Osteocyte (in vitro differentiated cells): ENCODE measurements at places on chromosomes 7 and 10. TPM values are rescaled to one million over a fixed set of nuclear protein-coding genes. Genes with fewer than 3 reads are reported as not detected.

GRCh38 chr7:50092579-50093491 lies at the start of gene ZPBP:
ZPBP (minus strand) TSS chr7:50093246; CDS start chr7:50093194, 52 bp downstream.
- no peak for DNase-seq

- DNase-seq: no peak
Measured at GRCh38 chr10:11798845-11799735, 24.1 kb upstream of the PROSER2 start.

DNA sequence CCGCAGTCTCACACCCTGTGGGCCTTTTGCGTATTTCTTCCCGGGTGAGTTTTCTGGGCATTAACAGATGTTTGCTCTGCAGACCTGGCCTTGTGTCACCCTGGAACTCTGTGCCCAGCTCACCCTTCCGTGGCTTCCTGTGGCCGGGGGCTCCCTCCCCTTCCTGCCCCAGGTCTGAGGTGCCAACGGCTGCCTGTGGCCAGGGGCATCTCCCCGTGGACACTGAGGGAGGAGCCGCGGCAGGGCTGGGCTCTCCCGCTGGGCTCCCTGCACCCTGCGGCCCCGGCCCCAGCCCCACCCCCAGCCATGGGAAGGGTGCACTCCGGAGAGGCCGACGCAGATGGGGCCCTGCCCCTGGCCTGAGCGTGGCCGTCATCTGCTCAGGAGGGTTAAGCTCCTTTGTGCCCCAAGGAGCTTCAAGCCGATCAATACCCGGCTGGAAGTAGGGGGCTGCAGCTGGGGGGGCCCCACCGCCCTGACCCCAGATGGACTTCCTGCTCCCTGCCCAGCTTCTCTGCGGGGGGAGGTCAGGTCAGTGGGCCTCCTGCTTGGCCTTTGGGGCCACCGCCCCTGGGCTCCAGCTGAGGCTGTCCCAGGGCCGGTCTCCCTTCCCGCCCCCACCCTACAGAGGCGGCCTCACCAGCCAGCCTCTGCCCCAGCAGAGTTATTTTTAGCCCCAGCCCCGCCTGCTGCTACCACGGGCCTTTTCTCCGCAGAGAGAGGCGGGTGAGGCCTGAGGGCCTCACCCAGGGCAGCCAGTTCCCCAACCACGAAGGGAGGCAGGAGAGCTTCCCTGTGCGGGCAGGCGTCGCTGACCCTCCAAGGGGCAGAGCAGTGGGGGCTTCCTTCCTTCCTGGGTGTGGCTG lies 24.2 kb downstream of the PWWP2B start:
- no peak for DNase-seq

DNA sequence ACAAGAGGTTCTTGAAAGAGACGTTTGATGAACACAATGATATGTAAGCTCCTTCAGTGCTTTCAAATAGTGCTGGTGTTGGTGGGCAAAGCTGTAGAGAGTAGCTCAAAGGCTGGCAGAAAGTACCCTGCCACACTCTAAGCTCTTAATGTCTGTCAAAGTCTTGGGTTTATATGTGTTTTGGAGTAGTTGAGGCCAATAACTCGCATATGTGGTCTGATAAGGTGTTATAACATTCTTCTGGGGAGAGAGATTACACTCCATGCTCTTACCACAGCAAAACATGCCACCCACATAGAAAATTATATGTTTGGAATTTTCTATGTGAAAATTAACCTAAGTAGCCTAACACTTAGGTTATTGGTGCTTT lies 30.8 kb upstream of the NME8 start:
- DNase-seq: no peak

GRCh38 chr10:114244126-114244525 lies 5.1 kb downstream of the VWA2 start:
- DNase-seq: no peak

DNA sequence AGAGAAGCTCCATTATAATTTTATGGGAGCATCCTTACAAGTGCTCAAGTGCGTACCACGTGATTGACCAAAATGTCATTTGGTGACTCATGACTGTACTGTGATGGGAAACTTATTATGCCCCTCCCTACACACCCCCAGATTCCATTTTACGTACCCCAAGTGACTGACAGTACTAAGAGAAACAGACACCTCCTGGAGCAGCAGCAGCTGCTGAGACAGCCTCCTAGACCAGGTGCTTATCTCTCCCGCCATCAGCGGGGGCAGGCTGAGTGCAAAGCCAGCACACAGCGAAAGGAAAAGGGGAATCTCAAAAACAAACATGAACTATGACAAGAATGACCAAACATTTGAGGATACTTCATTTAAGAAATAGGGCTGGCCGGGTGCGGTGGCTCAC lies 4.2 kb upstream of the ADAM12 start:
- no peak for DNase-seq

DNA sequence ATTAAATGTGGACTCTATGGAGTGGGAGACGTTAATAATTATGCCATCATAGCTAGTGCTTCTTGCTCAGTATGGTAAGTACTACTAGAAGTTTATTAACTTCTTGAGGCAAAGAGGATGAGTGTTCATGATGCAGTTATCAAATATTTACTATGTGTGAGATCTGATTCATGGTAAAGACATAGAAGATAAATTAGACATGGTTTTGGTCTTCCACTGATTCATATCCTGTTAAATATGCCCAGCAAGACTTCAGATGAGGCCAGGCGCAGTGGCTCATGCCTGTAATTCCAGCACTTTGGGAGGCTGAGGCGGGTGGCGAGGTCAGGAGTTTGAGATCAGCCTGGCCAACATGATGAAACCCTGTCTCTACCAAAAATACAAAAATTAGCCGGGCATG lies 547.1 kb upstream of the ANKRD30A start:
- no peak for DNase-seq

- no peak for DNase-seq
Measured at GRCh38 chr7:121529003-121529402, 132.9 kb upstream of the FAM3C start.

DNA sequence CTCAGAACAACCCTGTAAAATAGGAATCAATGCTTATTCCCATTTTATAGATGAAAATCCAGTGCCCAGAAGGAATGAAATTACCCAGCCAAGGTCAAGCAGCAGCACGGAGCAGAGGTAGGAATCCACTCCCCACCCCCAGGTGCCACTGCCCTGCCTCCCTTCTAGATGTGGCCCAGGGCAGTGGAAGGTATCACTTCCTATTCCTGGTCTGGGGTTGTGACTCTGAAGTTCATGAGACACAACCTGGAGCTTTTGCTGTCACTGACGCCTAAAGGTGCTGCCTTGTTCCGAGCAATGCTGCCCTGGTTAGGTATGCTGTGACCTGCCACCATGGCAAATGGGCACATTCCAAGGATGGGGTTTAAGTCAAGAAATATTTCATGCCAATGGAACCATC lies 53.6 kb downstream of the PIK3AP1 start:
- DNase-seq: no peak

GRCh38 chr7:102046373-102047117 lies 229.1 kb downstream of the CUX1 start:
- DNase-seq: no peak

DNA sequence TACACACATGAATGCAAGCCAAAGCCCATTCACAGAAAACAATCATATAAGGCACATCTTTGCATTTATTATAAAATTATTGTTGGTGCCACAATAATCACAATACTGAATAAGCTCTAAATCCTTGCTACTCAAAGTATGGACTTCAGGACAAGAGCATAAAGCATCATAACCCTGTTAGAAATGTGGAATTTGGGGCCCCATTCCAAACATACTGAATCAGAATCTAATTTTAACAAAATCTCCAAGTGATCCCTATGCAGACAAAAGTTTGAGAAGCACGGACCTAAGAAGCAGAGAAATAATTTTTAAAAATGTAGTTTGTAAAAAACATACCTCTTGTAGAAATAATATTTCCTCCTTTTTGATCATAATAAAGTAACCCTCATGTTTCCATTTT lies 199.2 kb downstream of the IMMP2L start:
- DNase-seq: no peak

DNA sequence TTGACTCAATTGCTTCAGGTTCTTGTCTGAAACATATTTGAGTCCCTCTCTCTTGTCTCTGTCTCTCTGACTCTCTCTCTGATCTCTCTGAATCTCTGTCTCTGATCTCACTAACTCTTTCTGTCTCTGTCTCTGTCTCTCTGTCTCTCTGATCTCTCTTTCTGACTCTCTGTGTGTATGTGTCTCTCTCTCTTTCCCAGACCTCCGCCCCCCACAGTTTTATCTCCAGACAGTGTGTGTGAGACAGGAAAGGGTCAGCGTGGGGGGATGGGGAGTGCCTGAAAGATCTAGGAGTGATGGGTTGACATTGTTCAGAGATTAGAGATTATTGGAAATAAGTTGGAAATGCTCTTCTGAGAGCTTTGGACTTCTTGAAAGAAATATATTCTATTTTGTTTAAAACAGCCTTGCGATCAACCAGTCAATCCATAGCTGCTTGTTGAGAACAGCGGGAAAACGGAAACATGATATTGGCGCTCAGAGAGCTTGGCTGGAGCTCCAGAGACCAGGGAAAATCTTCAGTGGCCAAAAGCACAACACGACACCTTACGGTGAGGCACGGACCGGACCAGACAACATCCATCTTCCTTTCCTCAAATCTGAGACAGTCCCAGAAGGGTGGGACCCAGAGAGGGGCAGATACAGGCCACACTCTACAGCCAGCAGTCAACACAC lies 35.5 kb downstream of the CALML3 start:
- DNase-seq: no peak

The ZNF467 gene
- 3.4 and 4.4 TPM in 2 replicates for total RNA-seq

The HMX2 gene
- total RNA-seq: not detected in 2 replicates

The CPED1 gene
- 3.4 and 3.9 TPM in 2 replicates for total RNA-seq

The CALHM3 gene
- total RNA-seq: not detected in 2 replicates

The NPFFR1 gene
- not detected in 2 replicates for total RNA-seq

The MALRD1 gene
- 0.56 TPM in 1 of 2 replicates, not detected in the other for total RNA-seq

The SPOCK2 gene
- 0.54 and 0.73 TPM in 2 replicates for total RNA-seq

The UTF1 gene
- not detected in 2 replicates for total RNA-seq
